NCI-H1092 treated with DMSO at 0.1 percent for 48 hours (cell line): ENCODE measurements at places on chromosomes 11 and 22.
A peak's percentile ranks its signal among the peaks of the same experiment; 100 is the strongest.

DNA sequence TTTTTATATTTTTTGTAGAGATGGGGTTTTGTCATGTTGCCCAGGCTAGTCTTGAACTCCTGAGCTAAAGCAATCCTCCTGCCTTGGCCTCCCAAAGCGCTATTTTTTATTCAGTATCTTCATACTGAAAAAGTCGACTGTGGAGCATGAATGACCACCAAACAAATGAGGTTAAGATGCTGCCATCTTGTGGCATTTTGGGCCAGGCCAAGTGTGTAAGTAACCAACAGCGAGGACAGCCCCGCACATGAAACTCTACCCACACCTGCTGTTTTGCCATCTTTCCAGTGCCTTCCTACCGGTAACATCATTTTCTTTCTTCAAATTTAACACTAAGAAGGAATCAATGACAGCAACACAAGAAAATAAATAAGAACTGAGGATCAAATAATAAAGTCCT, 32.2 kb upstream of the AQP11 start:
- DNase-seq, result peak; percentile 41

DNA sequence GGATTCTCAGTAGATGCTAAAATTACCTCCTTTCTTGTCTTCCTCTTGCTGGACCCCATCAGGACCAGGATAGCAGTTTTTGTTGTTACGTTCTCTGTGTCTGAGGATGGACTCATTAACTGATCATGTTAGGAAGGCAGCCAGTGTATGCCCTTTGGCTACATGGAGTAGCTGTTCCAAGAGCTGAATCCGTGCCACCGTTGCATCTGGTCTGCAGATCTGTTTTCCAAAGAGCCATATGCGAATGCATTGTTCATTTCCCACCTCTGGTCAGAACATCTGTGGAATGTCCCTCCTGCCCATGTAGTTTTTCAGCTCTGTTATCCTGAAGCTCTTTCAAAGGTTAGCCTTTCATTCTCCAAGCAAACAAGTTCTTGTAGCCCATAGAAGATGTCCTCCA, 188.4 kb downstream of the SPON1 start:
- DNase-seq, result no peak

DNA sequence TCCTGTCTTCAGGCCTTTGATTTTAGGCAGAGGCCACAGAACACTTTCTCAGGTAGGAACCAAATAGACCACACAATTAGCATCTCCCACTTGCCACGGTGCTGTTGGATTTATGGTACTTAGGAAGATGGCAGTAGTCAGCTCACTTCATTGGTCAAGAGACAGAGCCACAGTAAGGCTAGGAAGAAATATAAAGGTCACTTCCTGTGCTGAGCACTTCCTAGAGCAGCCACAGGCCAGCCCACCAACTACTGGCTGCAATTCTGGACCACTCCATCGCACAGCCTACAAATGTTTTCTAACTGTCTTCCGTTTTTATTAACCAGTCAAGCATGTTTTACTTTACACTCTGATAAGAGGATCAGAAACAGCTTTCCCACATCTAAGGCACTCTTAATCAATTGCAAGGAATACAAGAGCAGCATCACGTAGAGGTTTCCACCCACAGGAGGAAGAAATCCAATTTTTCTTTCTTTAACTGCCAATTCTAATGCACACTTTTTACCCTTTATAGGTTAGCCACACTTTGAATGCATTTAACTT, 54.7 kb downstream of the ABTB2 start:
- no peak for DNase-seq

DNA sequence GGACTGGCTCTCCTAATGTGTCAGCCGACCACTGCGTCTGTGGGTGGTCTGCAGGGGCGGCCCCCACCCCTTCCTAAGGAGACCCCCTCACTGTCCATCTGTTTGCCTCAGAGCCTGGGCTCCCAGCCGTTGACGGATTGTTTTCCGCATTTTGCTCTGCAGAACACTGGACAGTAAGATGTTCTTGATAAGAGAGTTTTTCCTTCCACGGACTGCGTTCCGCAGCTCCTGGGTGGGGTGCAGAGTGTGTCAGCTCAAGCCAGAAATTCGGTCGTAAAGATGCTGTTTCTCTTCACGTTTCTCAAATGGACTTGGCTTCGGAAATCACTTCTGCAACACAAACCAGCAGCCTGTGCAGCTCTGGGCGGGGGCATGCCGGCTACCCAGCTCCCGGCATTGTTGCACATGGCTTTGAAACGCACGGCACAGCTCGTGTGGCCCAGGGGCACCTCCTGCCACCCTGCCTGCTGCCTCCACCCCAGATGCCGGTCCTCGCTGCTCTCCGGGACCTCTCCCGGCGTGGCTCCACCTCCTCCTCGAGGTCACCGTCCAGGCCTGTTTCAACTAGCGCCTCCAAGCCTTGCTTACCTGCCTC, 2.9 kb upstream of the MRGPRG start:
- no peak for DNase-seq

- DNase-seq, result no peak
Measured at GRCh38 chr11:64318766-64319761, 1.1 kb downstream of the PRDX5 start.

DNA sequence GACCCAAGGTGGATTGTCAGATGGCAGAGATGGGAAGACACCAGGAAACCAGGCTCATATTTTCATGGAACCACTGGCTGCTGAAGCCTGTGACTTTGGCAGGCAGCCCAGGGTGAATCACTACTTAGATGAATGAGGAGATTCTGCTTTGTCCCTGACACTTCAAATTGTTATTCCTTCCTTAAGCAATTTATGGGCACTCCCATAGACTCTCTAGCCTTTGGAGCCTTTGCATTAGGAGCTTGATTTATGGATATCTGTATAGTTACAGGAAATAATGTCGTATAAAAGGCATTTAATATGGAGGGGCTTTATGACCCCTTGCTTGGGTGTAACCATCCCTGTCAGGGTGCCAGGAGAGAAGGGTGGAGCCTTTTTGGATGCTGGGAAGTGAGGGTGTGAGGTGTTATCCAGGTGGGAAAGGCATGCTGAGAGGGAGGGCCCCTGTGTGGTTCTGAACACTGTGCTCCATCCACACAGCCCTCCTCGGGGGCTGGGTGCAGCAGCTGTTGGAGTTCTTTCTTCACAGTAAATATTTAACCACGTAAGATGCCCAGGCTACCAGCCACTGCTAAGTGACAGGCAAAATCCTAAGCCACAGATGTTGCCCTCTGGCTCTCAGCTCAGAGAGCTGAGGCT, 35.3 kb downstream of the IL18 start:
- peak; percentile 54 for DNase-seq

DNA sequence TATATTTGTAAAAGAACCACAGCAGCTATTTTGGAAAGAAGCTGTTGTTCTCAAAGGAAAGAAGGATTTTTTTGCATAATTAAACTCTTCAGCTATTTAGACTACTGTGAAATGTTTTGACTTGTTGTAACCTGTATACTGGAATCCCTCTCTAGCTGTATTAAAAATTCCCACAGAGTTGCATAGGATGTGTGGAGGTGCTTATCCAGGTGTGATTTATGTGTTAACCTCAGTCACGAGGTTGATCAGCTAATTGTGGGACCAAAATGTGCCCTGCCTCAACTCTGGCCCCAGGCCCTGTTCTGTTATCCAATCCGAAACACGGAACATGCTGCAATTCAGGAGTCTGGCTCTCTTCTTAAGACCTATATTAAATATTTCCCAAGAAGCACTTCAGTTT, 70.1 kb downstream of the LIF start:
- no peak for DNase-seq

DNA sequence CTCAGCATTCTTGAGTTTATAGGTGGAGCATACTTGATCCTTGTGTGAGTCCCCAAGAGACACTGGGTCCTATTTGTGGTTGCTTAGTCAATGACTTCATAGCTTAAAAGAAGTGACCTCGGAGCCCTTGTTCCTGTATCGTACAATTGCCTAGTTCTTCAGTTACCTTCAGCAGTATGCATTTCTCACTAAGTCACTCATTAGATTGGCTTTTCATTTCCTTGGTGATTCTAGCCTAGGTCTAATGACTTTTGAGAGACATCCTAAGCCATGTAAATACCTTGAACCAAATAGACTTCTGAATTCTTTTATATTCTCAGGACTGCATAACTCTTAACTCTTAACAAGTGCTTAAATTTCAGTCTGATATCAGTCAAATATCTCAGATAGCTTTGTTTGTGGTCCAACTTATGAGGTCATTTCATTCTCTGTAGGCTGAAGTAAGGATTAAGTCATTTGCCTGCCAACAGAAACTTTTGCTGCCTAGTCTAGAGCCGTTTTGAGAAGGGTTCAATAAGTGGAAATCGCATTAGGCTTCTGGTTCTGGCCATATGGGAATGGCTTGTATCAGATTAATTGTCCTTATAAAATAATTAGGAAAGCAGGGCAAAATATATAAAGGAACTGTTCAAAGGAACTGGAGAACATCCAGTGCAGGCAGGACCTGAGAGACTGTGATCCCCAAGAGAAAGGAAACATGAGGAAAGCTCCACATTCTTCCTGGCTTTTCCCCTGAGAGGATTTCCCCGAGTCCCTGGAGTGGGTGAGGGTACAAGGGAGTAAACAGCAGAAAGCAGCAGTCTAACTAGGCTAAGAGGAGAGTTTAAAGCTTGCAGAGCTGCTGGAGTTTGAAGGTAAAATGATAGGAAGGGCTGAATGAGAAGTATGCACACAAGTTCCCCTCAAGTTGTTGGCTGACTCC, 39.9 kb downstream of the TRAF6 start:
- no peak for DNase-seq

DNA sequence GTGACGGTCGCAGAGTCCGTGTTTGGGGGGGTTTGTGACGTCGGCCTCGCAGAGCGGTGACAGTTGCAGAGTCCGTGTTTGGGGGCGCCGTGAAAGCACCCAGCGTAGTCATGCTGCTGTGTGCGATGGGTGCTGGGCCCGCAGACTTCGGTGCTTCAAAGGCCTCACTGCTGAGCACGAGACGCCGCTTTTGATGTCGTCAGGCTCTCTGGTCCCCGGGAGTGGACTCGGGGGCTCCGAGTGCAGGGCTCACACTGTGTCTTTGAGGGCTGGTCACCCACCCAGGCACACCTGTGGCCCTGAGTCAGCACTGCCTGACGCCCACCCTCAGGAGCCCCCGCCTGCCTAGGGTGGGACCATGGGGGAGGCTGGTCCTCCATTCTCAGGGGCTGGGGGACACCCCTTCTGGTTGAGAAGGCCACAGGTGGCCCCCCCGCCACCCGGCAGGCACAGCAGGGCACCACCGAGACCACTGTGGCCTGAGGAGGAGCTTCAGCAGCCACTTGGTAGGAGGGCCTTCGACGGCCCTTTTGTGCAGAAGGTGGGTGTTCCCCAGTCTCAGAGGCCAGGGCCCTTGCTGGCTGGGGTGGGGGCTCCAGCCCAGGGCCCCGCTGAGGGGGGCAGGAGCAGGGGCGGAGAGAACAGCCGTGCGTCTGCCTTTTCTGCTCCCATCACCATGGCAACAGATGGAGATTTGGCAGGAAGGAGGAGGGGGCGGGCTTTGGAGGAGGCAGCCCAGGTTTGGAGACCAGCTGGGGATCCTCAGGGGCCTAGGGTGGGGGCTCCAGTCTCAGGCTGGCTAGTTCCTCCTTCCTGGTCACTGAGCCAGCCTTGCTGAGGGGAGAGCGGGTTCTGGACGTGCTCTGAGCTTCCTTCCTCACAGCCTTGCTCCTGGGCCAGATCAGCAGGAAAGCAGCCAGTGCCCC, 20.9 kb downstream of the BRSK2 start:
- DNase-seq, result peak; percentile 11

DNA sequence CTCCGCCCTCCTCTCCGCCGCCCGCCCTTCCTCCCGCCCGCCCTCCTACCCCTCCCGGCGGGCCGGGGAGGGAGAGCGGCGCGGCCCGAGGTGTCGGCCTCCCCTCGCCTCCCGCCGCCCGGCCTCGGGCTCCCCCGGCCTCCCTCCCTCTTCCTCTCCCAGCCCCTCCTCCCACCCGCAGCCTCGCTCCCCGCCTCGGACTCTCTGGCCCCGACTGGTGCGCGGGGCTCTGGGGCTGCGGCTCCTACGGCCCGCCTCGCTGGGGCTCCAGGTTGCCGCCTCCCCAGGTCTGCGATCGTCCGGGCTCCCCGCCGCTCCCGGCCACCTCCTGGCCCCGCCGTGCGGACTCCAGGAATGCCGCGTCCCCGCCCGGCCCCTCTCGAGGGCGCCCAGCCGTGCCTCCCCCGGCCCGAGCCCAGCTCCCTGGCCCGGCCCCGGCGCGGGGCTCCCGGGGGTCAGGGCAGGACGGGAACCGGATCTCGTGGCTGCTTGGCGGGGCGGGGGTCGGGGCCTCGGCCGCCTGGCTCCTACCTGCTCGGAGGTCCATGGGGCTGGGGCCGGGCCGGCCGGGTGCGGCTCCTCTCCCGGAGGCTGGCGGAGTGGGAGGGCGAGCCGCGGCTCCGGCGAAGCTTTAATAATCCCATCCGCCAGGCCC, at the start of gene CLCF1:
CLCF1 (minus strand) TSS at position 606 of the 655 bp plus-strand sequence; CDS start at position 547, 59 bp downstream.
- DNase-seq, result no peak

GRCh38 chr11:8631395-8632118, 37.5 kb upstream of the STK33 start:
- DNase-seq, result no peak

DNA sequence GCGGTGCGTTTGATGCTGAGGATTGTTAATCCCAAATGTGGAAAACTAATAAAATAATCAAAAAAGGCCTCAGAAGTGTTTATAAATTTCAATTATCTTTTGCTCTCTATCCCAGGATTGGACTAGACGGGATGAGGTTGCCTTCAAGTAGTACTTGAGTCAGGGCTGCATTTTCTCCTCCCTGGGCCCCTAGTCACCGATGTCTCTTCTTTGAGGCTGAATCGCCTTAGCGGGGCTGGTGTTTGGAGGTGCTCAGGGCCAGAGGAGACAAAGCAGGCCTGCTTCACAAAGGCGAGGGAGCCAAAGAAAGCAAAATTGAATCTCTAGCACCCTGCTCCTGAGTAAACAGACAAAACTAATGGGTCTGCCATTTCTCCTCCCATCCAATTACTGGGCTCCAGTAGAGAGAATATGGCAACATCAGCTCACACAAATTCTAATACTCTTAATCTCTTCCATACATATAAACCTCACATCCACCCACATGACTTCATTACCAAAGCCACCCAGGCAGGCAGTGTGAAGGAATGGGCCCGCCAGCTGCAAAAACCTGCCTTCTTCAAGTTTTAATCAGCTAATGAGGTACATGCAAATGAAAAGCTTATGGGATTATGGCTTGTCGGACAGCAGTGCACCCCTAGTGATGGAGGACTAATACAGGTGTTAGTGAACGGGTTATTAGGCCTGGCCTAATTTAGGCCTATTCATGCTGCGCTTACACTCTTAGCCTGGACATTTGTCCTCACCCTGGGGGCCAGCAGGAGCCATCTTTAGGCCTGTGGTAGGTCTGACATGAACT, 52.7 kb upstream of the HTATIP2 start:
- DNase-seq, result peak; percentile 7

GRCh38 chr11:32511926-32512325, 71.7 kb upstream of the EIF3M start:
- DNase-seq, result no peak

GRCh38 chr11:61959114-61959513, 8.3 kb downstream of the FTH1 start:
- DNase-seq, result no peak

GRCh38 chr11:62922653-62923431, 1.7 kb upstream of the CHRM1 start:
- no peak for DNase-seq
